GOT3 (cell line): ENCODE measurements at places on chromosomes 5 and 9.

- DNase-seq: no peak
These were observed 24.7 kb downstream of the STK10 start for GRCh38 chr5:172163346-172163745.

DNA sequence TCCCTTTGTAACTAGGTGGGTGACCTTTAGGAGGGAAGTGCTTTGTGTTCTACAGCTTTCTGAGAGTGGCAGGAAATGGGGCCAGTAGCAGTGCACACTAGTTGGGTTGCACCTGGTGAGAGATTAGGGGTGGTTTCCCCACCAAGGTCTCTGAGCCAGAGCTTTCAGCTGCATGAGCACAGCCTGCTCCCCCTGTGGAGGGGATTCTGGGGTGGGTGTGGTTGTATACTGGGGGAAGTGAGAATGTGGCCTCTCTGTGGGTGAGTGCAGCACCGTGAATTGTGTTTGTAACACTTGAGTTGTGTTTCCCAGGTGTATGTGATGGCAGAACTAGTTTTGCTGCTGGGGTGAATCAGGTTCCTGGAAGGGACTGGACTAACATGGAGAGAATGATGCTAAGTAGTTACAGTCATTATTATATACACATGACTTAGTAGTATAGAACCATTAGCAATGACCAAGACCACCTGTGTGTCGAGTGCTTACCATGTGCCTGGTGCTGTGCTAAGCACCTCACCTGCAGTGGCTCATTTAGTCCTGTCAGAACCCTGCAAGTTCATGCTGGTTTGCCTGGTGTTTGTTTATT is 11.8 kb upstream of the CXXC5 start:
- no peak for DNase-seq

- DNase-seq: no peak
These were observed 55.9 kb downstream of the MRPL36 start for GRCh38 chr5:1743769-1744085.

DNA sequence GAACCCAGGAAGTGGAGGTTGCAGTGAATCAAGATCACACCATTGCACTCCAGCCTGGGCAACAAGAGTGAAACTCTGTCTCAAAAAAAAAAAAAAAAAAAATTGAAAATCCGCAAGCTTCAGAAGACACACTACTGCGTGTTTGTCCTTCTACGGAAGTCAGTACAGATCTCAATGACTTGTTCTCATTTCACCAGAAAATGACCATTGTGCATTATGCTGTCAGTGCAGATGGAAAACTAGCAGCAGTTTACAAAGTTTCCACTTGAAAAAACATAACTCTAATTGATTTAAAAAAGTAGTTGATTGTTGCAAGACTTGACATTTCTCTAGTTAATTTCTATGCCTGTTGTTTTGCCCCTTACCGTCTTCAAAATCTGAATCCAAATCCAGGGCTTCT is 298.0 kb upstream of the DMRT1 start:
- DNase-seq: no peak

GRCh38 chr9:26066237-26066636 is 388.0 kb upstream of the TUSC1 start:
- no peak for DNase-seq

- DNase-seq: no peak
These were observed 26.3 kb downstream of the ARSB start for GRCh38 chr5:78958672-78959445.

DNA sequence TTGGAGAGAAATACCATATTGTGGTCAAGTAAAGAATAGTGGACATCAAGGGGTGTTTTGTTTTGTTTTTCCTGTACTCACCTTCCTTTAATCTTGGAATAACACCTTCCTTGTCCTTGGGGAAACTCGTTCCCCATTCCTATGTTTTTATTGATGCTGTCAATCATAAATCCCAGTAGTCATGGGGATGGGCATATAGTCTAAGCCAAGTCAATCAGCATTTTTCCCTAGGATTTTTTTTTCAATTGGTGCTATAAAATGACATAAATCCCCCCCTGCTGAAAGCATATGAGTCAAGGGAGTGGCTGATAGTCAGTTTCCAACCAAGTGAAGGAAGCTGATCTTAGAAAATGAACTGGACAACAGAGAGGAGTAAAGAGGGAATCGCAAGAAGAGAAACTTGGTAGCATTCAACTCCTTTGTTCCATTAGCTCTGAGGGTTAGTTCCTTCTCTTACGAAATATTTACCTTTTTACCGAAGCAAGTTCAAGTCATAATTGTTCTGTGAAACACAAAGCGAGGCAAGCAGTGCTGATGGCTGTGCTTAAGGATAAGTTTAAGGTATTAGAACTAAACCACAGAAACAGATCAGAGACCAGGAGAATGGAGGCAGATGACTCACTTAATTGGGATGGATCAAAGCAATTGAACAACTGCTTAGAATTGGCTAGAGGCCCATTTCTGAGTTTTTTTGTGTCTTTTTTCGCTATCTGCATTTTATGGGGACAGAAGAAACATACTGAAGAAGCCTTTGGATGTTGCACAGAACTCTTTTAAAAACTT is 218.6 kb downstream of the SEMA6A start:
- no peak for DNase-seq

DNA sequence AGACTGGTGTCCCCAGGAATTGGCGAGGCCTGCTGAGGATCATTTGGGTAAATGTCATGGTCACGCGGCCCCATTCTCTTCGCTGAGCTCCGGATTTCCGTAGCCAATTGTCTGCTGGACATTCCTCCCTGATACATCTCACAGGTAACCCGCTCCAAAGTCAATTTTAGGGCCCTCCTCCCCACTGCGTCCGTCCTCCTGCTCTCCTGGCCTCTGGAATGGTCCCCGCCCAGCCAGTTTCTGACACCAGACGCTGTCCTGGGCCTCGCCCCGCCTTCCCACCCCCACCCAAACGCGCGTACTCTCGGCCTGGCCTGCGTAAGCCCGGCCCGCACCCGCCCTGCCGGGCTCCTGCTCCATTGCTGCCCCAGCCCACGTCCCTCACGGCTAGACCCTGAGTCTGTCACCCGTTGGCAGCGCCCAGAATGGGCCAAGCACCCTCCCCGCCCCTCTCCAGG is 202.0 kb downstream of the AUH start:
- no peak for DNase-seq

DNA sequence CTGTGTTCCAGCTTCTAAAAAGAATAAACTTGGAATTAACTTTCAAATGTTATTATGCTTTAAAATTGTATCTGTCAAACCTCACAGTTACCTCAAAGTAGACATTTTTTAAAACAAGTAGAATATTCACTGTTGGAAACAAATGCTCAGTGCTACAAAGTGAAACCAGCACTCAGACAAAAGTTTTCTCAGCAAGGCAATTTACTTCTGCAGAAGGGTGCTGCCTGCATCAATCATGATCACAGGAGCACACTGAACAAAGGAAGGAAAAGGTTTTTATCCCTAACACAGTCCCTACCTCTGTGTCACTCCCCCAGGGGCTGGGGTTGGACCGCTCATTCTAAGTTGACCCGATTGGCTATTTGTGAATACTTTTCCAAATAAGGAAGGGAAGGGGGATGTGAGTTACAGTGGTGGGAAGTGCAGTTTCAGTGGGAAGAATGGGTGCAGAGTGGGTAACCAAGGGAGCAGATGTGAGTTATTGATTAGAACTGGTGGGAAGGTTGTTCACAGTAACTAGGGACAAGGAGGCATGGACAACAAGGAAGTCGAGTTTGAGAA is 63.0 kb upstream of the CDK20 start:
- no peak for DNase-seq

DNA sequence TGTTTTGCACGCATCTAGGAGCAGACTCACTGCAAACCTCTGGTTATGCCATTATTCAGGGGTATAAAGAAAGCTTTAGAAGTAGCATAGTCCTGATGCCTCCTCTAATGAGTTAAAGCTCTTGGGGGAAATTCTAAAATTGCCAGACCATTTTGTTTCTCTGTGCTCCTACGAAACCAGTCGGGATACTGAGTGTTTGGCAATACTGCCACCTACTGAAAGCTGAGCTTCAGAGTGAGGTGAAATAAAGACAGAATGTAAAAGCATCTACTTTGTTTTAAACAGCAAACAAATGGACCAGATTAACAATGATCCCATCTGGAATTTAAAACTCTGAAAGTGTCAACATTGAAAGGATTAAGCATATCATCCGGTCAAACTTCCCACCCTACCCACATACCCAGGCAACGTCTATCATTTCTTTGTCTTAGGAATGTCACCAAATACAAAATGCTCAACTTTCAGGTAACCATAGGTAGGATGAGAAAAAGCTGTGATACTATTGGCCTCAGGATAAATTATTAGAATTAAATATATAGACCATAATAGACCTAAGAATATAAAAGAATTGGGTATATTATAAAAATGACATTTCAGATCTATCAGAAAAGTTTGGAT is 77.8 kb upstream of the SHISAL2B start:
- no peak for DNase-seq

DNA sequence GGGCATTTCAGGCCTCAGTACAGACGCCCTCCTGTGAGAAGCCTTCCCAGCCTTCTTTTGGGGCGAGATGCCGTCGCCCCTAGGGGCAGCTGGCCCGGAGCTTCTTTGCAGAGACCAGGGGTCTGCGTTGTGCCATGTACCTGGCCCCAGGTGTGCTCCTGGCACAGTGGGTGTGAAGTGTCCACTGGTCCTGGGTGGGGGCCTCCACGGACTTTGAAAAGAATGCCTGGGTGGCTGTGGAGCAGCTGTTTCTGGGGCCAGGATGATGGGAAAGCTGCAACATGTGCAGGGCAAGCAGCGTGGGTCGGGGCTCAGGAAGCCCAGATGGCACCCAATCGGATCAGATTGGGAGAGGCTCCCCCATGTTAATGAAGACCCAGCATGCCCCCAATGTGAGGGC is 47.8 kb downstream of the WNK2 start:
- no peak for DNase-seq

DNA sequence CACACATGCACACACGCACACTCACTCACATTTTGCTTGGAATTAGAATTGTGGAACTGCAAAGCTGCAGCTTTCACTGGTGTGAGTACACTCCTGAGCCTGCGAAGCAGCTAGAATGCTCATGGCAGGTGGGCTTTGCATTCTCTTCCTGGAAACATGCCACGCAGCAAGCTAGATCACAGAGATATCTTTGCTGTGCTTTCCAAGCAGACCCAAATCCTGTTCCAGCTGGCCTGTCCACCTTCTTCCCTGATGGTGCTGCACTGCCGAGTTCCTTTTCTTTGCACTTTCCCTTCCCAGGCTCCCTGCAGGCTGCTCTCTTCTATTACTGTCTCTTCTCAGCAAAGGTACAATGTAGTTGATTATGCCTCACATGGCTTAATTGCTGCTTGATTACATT is 92.7 kb upstream of the CKMT2 start:
- DNase-seq: no peak

DNA sequence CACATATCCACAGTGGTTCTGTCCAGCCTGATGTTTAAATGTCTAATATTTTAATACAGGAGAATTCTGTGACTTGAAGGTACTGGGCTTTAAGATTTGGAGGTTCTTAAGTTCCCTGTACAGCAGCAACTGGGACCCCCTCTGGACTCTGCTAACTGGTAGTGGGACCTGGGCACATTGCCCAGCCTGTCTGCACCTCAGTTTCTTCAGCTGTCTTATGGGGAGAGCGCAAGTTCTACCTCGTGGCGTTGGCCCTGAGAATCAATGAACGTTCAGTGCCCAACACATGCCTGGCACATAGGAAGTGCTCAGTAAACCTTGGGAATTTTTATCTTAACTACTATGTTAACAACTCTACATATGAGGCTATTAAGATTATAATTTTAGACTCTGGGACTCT is 1.4 kb downstream of the SLC2A6 start:
- DNase-seq: no peak

DNA sequence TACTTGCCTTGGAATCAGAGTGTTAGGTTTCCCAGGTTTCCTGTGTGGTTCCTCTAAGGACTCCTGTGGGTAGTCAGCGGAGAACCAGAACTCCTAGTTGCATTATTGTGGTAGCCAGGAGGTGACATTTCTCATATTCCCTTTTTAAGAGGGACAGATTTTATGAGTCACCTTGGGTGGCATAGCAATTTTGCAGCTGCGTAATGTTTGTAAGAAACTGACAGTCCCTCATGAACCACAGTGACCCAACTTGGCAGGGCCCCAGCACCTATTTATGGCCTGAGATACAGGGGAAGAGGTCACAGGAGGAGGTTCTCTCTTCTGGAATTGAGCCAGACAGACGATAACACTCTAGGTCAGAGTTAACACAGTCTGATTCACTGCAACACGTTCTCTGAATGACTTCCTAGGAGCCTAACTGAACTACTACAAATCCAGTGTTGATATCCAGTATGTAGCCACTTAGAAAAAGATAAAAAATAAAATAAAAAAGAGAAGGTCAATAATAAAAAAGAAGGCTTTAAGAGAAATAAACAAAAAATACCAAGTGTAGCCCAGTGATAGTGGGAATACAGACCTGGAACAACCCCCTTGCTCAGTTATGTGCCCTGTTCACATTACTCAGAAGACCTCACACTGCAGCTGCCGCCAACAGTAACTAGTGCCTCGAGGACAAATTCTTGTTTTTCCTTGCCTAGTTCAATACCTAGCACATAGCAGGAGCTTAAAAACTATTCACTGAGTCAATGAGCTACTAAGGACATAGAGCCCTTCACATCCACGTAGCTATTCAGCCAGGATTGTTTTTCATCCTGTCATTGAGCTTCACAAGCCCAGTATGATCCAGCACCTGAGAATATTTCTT is 50.7 kb upstream of the VLDLR start:
- DNase-seq: no peak
